ENCODE measurements at places on chromosomes 4 and X. TPM values are rescaled to one million over a fixed set of nuclear protein-coding genes. Genes with fewer than 3 reads are reported as not detected.

The CFAP47 gene
- total RNA-seq: not detected

GRCh38 chr4:165621983-165622382 is 243.2 kb downstream of the CPE start:
- DNase-seq: no peak

- no peak for DNase-seq
These were observed 47.0 kb downstream of the RBPJ start for GRCh38 chr4:26367811-26368210.

DNA sequence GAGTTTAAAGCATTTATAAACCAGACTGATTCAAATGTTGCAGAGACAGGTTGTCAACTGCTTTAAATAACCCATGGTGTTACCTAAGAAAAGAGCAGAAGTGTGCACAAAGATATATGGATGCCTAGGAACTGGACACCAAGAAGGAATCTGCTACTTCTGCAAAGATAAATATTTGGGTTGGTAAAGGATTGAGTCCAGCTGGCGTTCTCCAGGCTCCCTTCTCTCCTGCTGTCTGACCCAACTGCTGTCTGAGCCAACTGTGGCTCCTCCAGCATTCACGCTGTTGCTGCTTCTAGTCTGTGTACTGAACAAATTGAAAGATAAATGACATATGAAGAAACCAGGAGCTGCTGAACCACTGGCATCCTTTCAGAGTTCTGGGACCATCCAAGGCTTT is 1167.8 kb upstream of the PRKX start:
- no peak for DNase-seq

Data from LHCN-M2 (cell line).